ENCODE measurements at places on chromosomes 6 and 20.

- DNase-seq = no peak
Measured at GRCh38 chr6:3468585-3468984, 11.7 kb upstream of the SLC22A23 start.

- no peak for DNase-seq
Measured at GRCh38 chr6:109424946-109425345, 15.5 kb downstream of the PPIL6 start.

- no peak for DNase-seq
Measured at GRCh38 chr20:39468703-39469102, 506.6 kb downstream of the DHX35 start.

- DNase-seq = no peak
Measured at GRCh38 chr6:115194981-115195638, 852.3 kb upstream of the HS3ST5 start.

DNA sequence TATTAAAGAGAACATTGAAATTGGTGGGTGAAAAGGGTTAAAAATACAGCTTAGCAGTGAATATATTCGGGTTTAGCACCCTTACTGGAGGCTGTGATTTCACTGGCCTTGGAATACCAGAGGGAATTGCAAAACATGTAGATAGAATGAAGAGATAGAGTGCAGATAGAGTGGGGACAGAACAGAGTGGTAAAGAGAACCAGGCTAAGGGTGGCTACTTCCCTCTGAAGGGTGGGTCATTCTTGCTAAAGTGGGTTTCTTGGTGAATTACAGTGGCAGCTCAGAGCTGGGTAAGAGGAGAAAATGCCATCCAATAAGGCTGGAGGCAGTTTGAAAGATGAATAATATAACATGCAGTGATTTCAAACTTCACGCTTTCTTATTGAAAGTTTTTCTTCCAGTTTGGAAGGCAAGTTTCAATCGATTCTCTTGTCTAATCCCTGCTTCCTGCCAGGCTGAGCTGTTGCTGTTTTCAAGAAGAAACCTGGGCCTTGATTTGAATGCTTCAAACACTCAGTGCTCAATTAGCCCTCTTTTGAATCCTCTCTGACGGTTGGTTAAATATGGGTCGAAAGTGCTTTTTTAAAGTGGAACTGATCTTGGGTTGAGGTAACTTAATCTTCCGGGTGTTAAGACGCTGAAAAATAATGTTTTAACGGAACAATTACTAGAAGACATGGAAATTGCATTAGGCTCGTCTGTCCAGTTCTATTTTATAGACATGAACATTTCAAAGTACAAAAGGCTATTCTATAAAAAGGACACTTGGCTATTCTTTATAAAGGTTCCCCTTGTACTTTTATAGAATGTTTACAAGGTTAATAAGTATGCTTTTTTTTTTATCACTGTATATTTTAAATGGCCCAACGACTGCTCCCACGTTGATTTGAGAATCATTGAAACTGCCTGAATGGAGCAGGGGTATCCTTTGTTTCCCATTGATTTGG lies 203.3 kb downstream of the BCAS1 start:
- DNase-seq = no peak

- DNase-seq = no peak
Measured at GRCh38 chr6:167471548-167471930, 146.7 kb downstream of the TTLL2 start.

DNA sequence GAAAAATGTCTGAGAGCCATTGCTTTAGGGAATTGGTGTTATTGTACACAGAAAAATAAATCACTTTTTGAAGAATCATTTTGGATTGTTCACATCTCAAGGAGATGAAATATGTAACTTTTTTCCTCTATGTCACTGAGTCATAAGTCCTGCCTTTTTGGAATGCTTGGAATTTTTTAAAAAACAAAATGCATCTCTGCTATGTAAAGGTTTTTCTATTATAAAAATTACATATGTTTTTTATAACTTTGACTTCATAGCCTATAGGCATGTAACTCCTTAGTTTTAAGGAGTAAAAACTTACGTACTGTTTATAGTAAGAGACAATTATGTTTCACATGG lies 8.7 kb downstream of the RNF144B start:
- DNase-seq = no peak

DNA sequence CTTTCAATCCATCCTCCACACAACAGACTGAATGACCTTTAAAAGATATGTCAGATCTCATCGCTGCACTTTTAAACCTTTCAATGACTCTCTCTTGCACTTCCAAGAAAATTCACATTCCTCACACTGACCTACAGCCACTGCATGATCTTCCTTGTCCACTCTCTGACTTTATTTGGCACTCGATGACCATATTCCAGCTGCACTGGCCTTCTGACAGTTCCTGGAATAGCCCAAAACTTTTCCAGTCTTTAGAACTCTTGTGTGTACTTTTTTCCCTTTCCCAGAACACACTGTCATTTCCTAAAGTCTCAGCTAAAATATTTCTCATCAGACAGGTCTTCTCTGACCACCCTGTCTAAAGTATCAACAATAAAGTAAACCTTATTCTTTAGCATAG lies 174.6 kb downstream of the ADGRG6 start:
- DNase-seq = no peak

- DNase-seq = no peak
Measured at GRCh38 chr6:111617149-111617548, 11.5 kb upstream of the TRAF3IP2 start.

- DNase-seq = peak; percentile 89
Measured at GRCh38 chr6:37630281-37630799, 67.3 kb downstream of the MDGA1 start.

GRCh38 chr6:106732376-106732940 lies 103.1 kb downstream of the QRSL1 start:
- no peak for DNase-seq

GRCh38 chr20:53967527-53967926 lies 102.9 kb downstream of the BCAS1 start:
- no peak for DNase-seq

DNA sequence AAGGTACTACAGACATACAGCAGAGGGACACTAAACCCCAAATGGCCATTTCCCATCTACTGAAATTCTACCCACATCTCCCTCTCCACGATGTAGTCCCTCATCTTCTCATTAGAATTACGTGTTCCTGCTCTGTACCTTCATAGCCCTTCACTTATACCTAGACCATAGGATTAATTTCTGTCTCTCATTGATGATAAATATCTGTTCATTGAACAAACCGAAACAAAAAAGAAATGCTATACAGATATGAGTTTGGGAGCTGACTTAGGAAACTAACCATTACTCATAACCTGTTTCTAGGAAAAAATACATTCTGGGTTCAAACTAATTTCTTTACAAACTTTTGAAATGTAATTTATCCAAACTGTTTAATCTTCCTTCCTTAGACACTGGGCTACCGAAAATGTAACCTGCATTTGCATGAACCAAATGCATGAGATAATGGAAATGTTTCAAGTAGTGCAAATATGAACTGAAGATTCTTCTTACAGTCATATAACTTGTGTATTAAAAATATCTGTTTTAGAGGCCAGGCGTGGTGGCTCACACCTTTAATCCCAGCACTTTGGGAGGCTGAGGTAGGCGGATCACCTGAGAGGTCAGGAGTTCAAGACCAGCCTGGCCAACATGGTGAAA lies 85.3 kb downstream of the GJA10 start:
- DNase-seq = no peak

DNA sequence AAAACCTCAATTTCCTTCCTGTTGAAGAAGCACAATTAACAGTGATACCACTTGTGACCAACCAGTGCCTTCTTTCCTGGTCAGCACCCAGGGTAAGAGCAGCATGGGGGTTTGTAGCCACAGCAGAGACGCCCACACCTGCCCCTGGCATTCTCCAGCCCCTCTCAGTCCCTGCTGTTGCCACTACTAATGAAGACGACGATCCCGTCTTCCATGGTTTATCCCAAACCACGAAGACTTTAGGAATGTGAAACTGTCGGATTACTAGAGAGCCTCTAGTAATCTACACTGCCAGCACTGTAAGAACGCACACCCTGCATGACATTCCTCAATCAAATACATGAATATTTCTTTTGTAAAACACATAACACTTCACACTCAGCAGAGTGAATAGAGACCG lies 60.0 kb downstream of the GINS1 start:
- DNase-seq = no peak

GRCh38 chr6:114144887-114145851 lies 174.2 kb upstream of the HDAC2 start:
- no peak for DNase-seq

DNA sequence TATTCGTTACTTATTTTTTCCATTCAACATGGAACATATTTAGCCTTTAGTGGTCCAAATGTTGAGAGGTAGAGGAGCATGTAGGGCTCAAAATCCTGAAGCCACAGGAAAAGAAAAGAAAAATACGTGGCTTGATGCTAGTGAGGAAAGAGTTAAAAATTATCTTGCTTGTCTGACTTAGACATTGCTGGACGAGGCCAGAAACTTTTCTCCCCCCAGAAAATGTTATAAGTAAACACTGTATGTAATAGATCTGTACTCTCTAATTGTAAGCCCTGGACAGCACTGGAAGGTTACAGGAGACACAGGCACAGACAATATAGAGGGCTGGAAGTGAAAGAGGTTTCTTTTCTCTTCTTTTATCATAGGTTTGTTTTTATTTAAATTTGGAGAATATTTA lies 165.6 kb downstream of the ZFP64 start:
- no peak for DNase-seq

GRCh38 chr6:151699719-151700118 lies 107.8 kb upstream of the ESR1 start:
- DNase-seq = no peak

- DNase-seq = no peak
Measured at GRCh38 chr6:95847061-95847460, 168.7 kb upstream of the FUT9 start.

- DNase-seq = no peak
Measured at GRCh38 chr6:38836585-38836984, 121.5 kb downstream of the DNAH8 start.

DNA sequence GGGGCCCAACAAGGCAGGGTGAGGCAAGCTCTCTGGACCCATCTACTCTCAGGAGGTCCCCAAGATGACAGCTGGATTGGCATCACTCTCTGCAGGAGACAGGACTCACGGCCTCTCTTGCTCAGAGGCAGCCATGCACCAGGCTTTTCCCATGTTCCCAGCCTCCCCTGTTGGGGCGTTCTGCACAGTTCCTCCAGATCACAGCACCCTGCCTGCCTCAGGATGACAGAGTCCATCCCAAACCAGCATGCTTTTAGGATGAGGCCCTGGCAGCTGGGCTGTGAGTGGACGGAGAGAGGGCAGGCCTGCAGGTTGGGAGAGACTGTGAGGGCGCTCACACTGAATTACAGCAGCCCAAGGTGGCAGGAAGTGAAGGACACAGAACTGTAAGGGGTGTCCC lies 143.2 kb upstream of the MLN start:
- DNase-seq = no peak

- DNase-seq = no peak
Measured at GRCh38 chr6:16630026-16630643, 131.1 kb downstream of the ATXN1 start.

DNA sequence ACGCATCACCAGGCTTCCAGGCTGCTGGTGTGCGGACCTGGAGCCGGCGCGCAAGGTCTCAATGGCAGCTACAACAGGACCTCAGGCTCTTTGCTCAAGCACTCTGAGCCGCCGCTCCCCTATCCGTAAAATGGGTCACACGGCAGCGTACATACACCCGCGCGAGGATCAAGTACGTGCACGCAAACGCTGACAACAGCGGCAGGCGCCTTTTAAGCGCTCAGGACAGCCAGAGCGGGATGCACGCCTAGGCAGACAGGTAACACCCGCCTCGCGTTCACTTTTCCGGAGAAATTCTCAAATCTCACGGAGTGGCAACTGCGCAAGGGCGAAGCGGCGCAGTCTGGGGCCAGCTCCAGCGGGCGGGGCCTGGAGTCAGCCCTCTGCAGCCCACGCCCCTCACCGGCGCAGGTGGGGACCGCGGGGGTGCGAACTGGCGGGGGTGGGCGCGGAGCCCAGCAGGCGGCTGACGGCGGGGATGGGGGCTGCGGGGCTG lies 535 bp downstream of the EXOC2 start:
- DNase-seq = peak; percentile 11

- DNase-seq = no peak
Measured at GRCh38 chr6:102389994-102390393, 996.5 kb downstream of the GRIK2 start.

- no peak for DNase-seq
Measured at GRCh38 chr6:116586276-116586675, 15.0 kb downstream of the RWDD1 start.

GRCh38 chr6:46243754-46244153 lies 73.0 kb upstream of the ENPP5 start:
- DNase-seq = no peak

GRCh38 chr6:140897804-140898573 lies 1234.7 kb upstream of the GJE1 start:
- no peak for DNase-seq

DNA sequence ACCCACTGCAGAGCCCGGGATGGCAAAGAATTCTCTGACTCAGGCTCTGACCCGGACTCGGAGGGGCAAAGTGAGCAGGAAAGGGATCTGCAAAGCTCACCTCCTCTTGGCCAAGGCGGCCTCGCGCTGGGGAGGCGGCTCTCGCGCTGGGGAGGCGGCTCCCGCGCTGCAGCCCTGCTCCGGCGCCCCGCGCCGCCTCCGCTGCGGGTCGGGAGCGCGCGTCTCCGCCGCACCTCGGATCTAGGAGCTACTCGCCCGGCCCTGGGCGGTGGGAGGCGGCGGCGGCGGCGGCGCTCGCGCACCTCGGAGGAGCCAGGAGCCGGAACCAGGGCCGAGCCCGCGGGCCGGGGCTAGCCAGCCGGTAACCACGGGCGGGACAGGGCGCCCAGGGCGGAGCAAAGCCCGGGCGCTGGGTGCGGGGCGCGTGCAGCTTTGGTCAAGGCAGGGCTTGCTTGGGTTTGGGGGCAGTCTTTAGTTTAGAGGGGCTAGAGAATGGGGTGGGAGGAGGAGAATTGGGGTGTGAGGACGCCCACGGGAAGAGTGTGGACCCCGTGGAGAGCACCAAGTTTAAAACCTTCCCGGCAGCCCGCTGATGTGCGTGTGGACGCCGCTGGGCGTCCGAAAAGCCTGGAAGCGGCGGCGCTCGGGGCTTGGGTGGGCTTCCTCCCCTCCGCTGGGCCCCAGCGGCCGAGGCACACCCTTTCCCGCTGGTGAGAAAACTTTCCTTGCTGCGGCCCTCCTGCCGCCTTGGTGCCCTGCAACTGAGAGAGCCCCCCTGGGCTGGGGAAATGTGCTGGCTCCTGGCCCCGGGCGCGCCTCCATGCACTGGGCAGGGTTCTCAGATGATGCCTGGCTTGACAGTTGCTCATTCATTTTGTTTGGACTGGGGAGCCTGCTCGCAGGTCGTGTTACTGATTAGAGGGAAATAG lies at the start of gene MRAP2:
Gene MRAP2, plus strand, starts transcription at position 250 of the 929 bp plus-strand sequence. CDS start 21,547 bp downstream, outside the sequence.
- DNase-seq = peak; percentile 34

All from T1000 (cell line).